ENCODE measurements at places on chromosomes 4 and X.

- DNase-seq = no peak
These were observed 270.0 kb downstream of the MAPK10 start for GRCh38 chr4:86089781-86090323.

- DNase-seq = no peak
These were observed 80.8 kb upstream of the FAM9C start for GRCh38 chrX:13125188-13125587.

GRCh38 chr4:181909368-181909767 lies 333.8 kb upstream of the TENM3 start:
- DNase-seq = no peak

DNA sequence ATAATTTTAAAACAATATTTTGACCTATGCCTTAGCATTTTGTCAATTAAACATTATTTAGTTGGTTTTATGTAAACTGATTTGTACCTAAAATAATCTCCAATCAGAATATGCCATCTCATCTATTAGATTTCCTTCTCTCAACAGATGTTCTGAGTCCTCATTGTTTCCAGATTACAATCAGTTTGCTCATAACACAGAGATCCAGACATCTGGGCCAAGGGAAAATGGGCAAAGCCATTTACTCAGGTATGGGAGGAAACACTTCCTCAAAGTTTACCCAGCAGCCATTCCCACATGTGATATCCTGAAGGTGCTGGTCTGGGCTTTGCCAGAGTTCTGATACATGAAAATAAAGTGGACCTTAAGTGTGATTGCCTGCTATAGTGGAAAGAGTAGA lies 217.9 kb upstream of the GPC4 start:
- DNase-seq = no peak

GRCh38 chr4:108398316-108398715 lies 222.1 kb upstream of the RPL34 start:
- no peak for DNase-seq

DNA sequence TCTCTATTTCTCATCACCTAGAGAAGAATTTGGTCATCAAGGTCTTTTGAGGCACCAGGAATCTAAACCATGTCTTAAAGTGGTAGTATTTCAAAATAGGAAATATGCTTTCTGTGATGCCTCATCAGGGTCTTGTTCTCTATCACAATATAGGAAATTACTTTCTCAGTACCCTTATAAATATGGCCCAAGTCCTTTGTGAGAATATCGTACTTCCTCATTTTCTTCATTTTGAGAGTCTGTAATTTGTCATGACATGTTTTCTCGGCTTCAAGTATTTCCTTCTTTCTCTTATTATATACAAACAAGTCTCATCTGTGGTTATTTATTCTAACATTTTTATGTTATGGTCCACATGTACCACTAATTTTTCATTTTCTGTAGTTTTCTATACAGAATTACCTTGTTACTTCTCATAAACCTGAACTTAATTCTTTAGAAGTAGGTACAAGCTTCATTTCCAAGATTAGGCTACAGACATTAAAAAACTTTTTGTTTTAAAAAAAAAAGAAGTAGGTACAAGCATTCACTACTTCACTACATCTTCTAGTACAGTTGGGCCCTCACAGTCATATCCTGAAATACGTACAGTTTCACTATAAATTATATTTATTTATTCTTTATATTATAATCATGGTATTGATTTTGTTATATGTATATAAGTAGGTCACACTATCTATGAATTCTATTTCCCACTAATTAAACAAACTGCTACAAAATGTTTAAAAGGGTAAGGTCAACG lies 54.4 kb downstream of the KLHL13 start:
- no peak for DNase-seq

DNA sequence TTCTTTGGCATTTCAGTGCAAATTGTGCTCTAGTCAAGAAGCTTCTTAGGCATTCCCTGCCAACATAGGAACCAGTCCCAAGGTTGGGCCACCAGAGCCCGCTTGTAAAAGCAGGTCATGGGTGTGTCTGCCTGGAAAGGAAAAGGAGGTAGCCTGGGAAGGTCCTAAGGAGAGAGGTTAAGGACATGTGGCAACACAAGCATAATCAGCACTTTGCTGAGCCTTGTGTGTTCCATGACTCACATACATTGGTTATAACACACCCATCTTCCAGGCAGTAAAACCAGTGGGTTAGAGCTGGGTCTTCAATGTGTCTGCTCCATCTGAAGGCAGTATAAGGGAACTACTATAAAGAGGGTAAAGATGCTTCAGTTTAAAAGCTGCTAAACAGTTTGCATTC lies 165.0 kb downstream of the FHIP1A start:
- no peak for DNase-seq

DNA sequence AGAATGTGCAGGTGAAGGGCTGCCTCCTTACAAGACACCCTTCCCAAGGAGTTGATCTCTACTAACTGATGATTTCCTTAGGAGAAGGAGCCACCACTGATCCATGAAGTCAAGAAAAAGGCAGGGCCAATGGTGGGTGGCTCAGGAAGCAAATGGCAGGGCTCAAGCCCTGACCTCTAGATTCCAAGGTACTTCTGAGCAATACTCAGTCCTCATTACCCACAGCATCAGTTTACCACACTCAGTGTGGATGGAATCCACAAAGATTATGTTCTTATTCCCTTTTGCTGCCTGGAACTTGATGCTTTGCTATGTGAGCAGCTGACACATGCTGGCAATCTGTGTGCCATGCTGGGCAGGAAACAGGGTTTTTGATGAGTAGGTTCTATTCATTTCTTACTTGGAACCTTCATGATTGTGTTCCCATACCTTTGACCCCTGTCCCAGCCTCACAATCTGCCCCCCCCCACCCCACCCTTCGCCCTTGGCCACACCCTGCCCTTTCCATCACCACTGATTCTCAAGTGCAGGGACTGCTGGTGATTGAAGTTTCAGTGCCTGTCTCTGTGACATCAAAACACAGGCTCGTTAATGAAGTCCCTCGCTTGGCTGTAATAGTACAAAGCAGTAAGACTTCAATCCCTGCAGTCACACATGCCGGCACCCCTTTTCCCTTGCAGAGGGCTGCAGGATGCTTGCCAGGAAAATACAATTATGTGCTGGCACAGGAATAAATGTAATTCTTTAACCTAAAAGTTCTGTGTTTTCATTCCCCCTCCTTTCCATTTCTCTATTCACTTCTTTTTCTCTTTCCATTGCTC lies 135.6 kb upstream of the GPC4 start:
- DNase-seq = no peak

DNA sequence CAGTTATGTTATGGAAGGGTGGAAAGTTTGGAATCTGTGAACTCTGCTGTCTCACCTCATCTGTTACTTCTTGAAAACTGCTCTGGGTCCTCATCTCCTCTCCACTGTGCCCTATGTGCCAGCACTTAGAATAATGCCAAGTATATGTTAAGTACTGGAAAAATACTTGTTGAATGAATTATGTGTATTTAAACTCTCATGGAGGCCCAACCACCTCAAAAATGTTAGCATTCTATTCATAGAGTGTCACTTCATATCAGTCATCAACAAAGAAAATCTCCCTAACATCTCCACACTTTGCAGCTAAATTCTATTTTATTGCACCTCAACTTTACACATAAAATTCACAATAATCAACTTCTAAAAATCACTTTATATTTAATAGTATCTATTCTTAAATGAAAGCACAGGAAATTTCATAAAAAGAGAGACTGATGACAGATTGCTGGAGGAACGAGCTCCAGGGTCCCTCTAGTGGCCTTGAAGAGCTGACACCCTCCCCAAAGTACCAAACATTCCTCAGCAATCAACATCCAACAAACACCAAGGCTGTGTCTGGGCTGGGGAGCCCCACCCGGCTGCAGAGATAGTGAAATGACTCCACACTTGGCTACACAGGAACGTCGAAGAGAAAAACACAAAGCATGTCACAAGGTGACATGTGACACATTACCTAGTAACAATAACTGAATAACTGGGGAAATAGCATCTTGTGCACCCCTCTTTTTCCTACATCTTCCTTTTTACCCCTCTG lies 45.8 kb downstream of the SLC39A8 start:
- peak; percentile 21 for DNase-seq

DNA sequence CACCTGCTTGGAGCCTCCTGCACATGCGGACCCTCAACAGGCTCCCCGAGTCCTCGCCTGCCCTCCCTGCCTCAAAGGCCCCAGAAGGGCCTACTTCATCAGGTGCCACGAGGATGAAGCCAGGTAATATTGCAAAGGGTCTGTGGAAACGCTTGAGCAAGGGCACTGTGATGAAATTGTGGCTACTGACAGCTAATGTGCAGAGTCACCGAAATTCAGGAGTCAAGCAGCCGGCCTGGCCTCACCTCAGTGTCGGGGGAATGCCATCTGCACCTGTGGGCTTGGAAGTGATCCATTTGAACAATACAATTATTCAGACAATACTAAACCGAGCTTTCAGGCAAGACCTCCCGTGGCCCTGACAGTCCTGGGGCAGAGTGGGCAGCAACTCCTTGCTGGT lies 3.1 kb upstream of the FGFR3 start:
- DNase-seq = no peak

DNA sequence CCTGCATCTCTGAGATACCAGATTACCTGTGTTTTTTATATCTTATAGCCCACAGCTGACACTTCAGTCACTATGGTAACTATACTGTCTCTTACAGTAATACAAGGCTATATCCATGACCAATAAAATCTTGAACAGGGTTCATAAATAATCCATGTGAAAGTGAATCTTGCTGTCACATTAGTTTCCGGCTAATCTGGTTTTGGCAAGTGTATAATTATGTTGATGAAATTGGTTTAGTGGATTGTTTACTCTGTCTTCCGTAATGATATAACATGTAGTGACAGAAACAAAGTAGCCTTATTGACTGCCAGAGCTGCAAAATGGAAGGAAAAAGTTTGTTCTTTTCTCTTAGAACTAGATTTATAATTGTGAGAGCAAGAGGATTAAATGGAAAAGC lies 686.6 kb upstream of the PABPC4L start:
- DNase-seq = no peak

- DNase-seq = no peak
These were observed 37.2 kb upstream of the GPR78 start for GRCh38 chr4:8542776-8543525.

GRCh38 chr4:135492439-135492838 lies 1290.8 kb upstream of the PABPC4L start:
- DNase-seq = no peak

GRCh38 chr4:82747686-82748575 lies 50.7 kb downstream of the SCD5 start:
- DNase-seq = no peak

GRCh38 chrX:19065535-19065934 lies 56.7 kb downstream of the ADGRG2 start:
- no peak for DNase-seq

GRCh38 chrX:41589634-41590270 lies 99.0 kb upstream of the GPR34 start:
- DNase-seq = peak; percentile 1

DNA sequence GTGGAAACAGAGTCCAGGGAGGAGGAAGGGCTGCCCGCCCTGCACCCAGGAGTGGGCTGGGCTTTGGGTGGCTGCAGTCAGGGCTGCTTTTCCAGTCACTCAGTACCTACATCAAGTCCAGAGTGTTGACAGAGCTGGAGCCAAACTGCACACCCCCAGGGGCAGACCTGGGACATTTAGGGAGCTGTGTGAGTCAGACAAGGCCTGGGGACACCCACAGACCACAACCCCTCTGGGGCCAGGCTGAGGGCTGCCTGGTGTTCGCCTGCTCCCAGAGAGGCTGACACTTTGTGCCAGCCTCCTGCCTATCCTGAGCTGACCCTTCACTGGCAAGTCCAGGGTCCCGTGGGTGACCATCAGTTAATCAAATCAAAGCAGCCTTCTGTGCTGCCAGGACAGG lies 240.0 kb downstream of the BCOR start:
- DNase-seq = no peak

- no peak for DNase-seq
These were observed at the start of gene ARMCX2 for GRCh38 chrX:101659601-101660063. TSS of gene ARMCX2 (minus strand) at chrX:101659850. CDS start at chrX:101657588, 2,262 bp downstream.

DNA sequence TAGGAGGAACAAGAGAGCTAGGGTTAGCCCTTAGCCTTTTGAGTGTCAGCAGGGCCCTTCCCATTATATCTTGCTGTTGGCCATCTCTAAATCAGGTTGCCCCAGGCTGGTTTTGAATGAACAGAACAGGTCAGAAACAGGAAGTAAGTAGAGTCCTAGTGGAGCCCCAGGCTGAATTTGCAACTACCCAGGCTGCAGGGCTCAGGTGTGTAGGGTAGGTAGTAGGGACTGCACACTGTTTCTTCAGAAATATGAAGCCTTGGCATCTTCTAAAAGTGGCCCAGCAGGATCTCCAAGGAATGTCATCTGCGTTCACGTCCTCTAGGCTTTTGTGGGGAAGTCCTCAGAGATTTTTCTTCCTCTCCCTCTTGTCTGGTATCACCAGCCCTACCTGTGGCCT lies 90.2 kb downstream of the ADGRG4 start:
- no peak for DNase-seq

DNA sequence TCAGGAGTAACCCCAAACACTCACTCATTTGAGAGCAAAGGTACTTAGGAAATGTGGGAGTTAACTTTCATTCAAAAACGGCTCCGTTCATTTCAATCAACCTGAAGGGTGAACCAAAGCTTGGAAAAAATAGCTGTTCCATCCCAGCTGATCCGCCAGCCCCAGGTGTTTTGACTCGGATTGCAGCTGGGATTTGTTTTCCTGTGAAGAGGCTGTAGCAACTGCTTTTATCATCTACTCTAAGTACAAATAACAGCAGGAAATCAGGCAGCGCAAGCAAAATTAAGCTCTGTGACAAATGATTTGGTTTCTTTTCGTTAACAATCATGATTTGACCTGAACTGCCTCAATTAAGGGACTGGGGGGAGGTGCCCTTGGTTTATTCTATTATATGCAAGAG lies 154.7 kb downstream of the BEND2 start:
- DNase-seq = no peak

DNA sequence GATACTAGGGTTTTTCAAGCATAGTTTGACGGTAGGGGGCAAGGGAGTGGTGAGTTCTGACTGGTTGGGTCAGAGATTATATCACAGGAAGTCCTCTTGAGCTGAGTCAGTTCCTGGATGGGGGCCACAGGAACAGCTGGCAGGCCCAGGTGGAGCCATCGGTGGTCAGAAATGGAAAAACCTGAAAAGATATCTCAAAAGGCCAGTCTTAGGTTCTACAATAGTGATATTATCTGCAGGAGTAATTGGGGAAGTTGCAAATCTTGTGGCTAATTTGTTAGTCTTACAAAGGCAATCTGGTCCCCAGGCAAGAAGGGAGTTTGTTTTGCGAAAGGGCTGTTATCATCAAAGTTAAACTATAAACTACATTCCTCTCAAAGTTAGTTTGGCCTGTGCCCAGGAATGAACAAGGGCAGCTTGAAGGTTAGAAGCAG lies 159.3 kb downstream of the PTCHD1 start:
- no peak for DNase-seq

GRCh38 chr4:176795441-176795840 lies 2.7 kb upstream of the VEGFC start:
- no peak for DNase-seq

- DNase-seq = no peak
These were observed 409 bp downstream of the UGDH start for GRCh38 chr4:39526765-39527295.

GRCh38 chr4:57774681-57775080 lies 664.5 kb upstream of the IGFBP7 start:
- DNase-seq = no peak

GRCh38 chr4:1794809-1795298 lies 1.8 kb downstream of the FGFR3 start:
- DNase-seq = no peak

- DNase-seq = no peak
These were observed 160.9 kb downstream of the SMIM20 start for GRCh38 chr4:26074712-26075430.

- DNase-seq = no peak
These were observed 100.0 kb downstream of the ATP11C start for GRCh38 chrX:139832718-139833309.
